Fibroblast of mammary gland (primary cell): ENCODE measurements at places on chromosomes 3 and 15.

GRCh38 chr3:105367063-105367405 lies 325 bp downstream of the ALCAM start:
- no peak for DNase-seq

DNA sequence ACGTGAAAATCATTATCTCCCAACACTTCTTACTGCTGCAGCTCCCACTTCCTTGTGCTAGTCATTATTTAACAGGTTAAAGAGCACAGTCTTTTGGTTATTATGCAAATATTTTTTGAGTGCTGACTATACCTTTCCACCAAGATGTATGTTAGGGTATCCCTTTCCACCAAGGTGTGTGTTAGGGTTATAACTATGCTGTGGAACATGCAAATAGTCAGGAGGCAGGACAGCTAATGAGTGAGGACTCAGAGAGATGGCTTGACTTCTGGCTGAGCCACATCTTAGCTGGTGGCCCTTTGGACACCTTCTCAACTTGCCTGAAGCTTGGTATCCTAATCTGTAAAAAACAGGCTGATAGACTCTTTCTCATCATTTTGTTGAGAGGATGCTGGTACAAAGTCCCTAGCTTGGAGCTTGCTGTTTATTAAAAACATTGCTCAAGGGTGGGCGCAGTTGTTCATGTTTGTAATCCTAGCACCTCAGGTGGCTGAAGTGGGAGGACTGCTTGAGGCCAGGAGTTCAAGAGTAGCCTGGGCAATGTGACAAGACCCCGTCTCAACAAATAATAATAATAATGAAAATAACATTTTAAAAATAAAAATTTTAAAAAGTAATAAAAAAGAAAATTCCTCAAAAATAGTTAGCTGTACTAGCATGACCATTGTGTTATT lies 160.5 kb upstream of the ADAMTS9 start:
- no peak for DNase-seq

DNA sequence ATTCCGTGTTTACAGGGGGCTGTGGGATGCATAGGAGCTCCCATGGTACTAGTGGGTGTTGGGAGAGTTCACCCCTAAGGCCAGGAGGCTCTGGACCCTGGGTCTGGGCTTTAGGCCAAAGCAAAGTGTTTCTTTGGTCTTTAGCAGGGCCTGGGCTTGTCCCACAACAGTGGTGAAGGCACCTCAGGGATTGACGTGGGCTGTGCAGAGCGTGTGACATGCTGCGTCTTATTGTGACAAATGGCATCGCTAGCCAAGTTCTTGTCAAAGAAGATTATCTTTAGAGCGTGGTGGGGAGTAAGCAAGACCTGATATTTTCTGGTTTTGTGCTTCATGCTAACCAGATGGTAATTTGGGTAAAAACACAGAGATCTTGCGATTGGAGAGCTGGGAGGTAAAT lies 170.1 kb downstream of the APBA2 start:
- DNase-seq: no peak

- DNase-seq: no peak
Observed at GRCh38 chr15:72136170-72137051, 18.2 kb downstream of the SENP8 start.

DNA sequence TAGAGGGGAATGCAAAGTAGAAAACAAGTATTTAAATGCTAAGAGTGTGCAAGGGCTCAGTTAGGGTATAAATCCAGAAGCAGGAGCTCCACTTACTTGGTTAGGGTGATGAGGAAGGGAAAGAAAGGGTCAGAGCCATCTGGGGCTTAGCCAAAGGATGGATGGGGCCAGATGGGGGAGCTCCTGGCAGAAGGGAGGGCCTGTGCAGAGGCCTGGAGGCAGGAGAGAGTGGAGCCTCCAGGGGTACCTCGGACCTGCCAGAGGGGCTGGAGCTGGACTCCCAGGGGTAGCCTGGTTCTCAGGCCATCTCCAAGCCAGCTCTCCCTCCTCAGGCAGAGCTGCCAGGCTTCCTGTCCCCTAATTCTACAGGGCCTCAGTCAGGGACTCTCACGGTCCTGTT lies 506.3 kb downstream of the SHQ1 start:
- no peak for DNase-seq

GRCh38 chr3:196232154-196232881 lies 16.0 kb downstream of the SLC51A start:
- no peak for DNase-seq

DNA sequence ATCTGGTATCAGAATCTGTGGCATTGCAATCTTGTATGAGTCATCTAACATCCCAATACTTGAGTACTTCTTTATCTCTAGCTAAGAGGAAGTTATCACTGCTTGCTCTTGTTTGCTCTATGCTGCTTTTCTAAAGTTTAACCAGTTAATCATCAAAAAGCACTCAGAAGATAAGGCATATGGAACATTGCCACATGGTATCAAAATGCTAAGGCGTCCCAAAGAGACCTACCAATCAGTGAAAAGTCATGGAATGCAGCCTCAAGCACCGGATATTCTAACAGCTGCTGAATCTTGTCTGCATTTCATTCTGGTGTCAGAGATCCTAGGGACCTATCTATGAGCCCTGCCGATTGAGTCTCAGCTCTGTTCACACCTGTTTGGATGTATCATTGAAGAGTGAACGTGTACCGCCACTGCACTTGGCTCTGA lies 192.8 kb downstream of the ARPP21 start:
- DNase-seq: no peak

DNA sequence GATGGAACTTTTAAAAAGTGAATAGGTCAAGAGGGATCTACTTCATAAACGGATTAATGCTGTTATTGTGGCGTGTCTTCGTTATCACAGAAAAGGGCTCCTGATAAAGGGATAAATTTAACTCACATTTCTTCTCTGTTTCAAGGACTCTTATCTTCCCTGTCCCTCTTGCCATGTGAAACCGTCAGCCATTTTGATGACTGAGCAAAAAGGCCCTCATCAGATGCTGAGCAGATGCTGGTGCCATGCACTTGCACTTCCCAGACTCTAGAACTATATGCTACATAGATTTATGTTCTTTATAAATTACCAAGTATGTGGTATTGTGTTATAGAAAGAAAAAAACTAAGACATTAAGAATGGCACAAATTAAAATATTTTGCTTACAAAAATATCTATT lies 1011.8 kb upstream of the GBE1 start:
- DNase-seq: no peak

- no peak for DNase-seq
Observed at GRCh38 chr15:29333261-29333660, 63.6 kb upstream of the NSMCE3 start.

DNA sequence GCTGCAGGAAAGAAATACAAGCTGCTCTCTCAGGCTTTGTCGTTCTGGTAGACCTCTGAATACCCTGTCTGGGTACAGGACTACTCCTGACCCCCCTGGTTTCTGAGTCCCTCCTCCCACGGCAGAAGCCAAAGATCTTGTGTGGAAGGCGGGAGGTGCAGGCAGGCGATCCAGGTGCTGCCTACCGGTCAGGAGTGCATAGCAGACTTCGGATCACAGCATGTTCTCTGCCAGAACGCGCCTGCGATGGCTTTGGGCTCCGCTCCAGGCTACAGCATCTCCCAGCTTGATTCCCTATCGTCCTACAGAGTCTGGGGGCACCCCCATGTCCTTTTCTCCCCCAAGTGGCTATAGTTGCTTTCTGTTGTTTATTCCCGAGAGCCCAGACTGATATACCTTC lies 2.5 kb upstream of the CFAP100 start:
- DNase-seq: no peak

- DNase-seq: no peak
Observed at GRCh38 chr3:167723872-167724271, 10.8 kb downstream of the PDCD10 start.

DNA sequence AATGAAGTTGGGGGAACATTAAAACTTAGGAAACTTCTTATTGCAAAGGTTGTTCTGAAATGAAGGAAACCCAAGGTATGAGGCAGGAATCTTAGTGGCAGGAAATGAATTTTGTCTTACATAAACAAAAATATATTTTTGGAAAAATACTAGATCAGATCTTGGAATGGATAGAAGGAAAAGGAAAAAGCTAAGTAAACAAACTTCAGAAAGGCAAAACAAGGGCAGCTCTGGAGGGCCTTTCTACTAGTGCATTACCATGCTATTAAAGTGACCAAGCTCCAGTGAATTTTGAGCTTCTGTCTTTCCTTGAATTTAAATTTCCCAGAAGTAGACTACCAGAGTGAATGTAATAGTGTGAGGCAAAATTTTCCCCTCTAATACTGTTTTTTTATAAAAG lies 13.6 kb downstream of the ARL6 start:
- no peak for DNase-seq

DNA sequence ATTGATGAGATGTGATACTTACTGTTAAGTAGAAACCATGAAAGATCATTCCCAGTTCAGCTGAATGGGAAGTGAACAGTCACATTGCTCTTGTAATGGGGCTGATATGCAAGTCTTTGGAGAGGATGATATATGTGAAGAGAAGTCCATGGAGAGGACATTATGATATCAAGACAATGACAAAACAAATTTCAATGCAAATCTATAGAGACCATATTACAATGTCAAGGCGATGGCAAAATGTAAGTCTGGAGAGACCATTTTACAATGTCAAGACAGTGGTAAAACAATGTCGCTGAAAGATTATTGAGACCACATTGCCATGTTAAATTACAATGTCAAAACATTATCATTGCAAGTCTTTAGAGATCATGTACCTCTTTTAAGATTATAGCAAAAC lies 277.1 kb upstream of the MEIS2 start:
- DNase-seq: no peak

DNA sequence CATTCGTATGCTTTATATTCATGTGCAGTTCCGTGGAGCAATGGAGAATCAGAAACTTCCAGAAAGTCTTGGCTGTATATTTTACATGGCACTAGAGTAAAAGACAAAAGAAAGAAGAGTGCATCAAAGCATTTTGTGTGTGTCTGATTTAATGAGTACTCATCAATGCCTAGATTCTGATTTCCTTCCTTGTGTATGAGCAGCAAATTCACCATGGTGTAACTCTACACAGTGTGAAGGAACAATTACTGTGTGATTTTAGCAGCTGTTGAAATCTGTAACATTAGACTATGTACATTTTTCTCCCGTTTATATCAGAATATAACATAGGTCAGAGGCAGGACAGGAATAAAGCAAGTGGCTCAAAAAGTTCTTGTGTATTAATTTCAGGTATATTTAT lies 102.0 kb upstream of the TSC22D2 start:
- no peak for DNase-seq

GRCh38 chr3:97277708-97278107 lies 463.3 kb downstream of the EPHA6 start:
- DNase-seq: no peak
